Endothelial cell of umbilical vein (primary cell): ENCODE measurements at places on chromosomes 6 and 20. TPM values are rescaled to one million over a fixed set of nuclear protein-coding genes. Genes with fewer than 3 reads are reported as not detected.

Gene CYP24A1
- not detected in 2 replicates for total RNA-seq

- H3K27ac ChIP-seq, result no peak overlapping the region
- H3K4me3 ChIP-seq, result no peak overlapping the region
- DNase-seq, result no peak
- no peaks in the 10 kb centered on the region for H3K27me3 ChIP-seq
- no peaks in the 10 kb centered on the region for H3K36me3 ChIP-seq
- H3K4me1 ChIP-seq, result peaks cover 12% of the 10 kb centered on the region
Observed at GRCh38 chr20:48624315-48625020, 203.3 kb downstream of the PREX1 start.

Gene CFB
- 0.51 and 1.5 TPM in 2 replicates for total RNA-seq

- no peak overlapping the region for H3K27ac ChIP-seq
- no peak overlapping the region for H3K4me3 ChIP-seq
- no peak for DNase-seq
- peaks cover 7% of the 10 kb centered on the region for H3K4me1 ChIP-seq
Observed at GRCh38 chr6:157668009-157668401, 155.0 kb upstream of the SNX9 start.

DNA sequence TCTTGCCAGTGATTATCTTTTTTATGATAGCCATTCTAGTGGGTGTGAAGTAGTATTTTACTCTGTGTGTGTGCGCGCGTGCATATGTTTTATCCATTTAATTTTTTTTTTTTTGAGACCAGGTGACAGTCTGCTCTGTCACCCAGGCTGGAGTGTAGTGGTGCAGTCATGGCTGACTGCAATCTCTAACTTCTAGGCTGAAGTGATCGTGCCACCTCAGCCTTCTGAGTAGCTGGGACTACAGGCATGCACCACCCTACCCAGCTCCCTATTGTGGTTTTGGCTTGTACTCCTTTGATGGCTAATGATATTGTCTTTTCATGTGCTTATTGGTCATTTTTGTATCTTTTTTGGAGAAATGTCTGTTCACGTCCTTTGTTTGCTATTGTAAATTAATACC lies 33.3 kb downstream of the ITCH start:
- no peak for DNase-seq
- H3K27me3 ChIP-seq, result no peaks in the 10 kb centered on the region
- H3K4me1 ChIP-seq, result peaks cover 2% of the 10 kb centered on the region
- H3K36me3 ChIP-seq, result peaks cover 7% of the 10 kb centered on the region
- H3K27ac ChIP-seq, result no peak overlapping the region
- H3K4me3 ChIP-seq, result no peak overlapping the region

Gene SLC44A4
- total RNA-seq, result 0.12 and 0.84 TPM in 2 replicates

Gene SNX14
- total RNA-seq, result 64.9 and 74.3 TPM in 2 replicates

Gene CCN6
- not detected in 2 replicates for total RNA-seq

GRCh38 chr6:143160015-143160414 lies 99.3 kb downstream of the AIG1 start:
- H3K36me3 ChIP-seq, result no peaks in the 10 kb centered on the region
- no peak overlapping the region for H3K4me3 ChIP-seq
- no peaks in the 10 kb centered on the region for H3K4me1 ChIP-seq
- no peak for DNase-seq
- H3K27me3 ChIP-seq, result no peaks in the 10 kb centered on the region
- H3K27ac ChIP-seq, result no peak overlapping the region

DNA sequence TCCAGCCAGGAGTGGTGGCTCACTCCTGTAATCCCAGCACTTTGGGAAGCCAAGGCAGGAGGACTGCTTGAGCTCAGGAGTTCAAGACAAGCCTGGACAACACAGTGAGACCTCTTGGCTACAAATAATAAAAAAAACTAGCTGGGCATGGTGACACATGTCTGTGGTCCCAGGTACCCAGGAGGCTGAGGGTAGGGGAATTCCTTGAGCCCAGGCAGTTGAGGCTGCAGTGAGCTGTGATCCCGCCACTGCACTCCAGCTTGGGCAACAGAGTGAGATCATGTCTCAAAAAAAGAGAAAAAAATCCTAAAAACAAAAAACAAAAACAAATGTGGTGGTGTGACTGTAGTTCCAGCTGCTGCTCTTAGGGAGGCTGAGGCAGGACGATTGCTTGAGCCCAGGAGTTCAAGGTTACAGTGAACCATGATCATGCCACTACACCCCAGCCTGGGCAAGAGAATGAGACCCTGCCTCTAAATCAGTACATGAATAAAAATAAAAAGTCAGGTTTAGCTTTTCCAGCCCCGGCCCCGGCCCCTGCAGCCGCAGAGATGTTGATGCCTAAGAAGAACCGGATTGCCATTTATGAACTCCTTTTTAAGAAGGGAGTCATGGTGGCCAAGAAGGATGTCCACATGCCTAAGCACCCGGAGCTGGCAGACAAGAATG lies 13.5 kb upstream of the SNRPC start:
- H3K36me3 ChIP-seq, result no peaks in the 10 kb centered on the region
- no peak for DNase-seq
- no peak overlapping the region for H3K27ac ChIP-seq
- no peaks in the 10 kb centered on the region for H3K27me3 ChIP-seq
- no peak overlapping the region for H3K4me3 ChIP-seq

DNA sequence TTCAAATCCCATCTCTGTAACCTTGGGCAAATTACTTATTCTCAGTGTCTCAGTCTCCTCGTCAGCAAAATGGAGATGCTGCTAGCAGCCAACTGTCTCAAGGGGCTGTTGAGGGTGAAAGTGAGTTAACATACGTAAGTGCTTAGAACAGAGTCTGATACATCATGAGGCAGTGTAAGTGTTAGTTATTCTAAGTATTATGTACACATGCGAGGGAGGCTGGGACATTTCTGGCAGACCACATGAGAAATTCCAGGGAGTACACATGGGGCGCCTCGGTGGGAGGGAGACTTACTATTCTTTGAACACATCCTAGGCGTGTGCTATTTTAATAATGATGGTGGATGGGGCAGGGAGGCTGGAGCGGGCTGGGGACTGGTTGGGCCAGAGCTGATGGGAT lies 99.1 kb downstream of the DLGAP4 start:
- H3K27ac ChIP-seq, result no peak overlapping the region
- no peaks in the 10 kb centered on the region for H3K36me3 ChIP-seq
- H3K27me3 ChIP-seq, result peaks cover 19% of the 10 kb centered on the region
- DNase-seq, result no peak

Gene ARHGAP18
- 86.1 and 111 TPM in 2 replicates for total RNA-seq

Gene MKKS
- 10.5 and 11.1 TPM in 2 replicates for total RNA-seq

GRCh38 chr6:334536-335510 lies 42.5 kb downstream of the DUSP22 start:
- no peaks in the 10 kb centered on the region for H3K36me3 ChIP-seq
- H3K27ac ChIP-seq, result no peak overlapping the region
- DNase-seq, result no peak
- no peak overlapping the region for H3K4me3 ChIP-seq

DNA sequence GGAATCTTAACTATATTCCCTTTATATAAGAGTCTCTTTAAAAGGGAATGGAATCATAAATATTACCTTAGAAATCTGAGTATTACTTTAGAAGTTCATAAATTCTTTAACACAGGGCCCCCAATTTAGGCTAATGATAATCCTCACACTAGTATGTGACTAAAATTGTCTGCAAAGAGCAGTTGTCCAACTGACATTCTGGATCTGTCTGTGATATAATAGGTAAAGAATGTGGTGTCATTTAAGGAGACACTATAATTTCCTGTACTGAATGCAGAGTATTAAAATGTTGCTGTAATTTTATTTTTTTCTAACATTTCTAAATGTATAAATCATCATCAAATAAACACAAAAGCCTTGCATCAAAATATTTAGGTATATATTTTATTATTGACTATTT lies 128.5 kb upstream of the DST start:
- H3K4me3 ChIP-seq, result no peak overlapping the region
- no peaks in the 10 kb centered on the region for H3K36me3 ChIP-seq
- peaks cover 32% of the 10 kb centered on the region for H3K4me1 ChIP-seq
- DNase-seq, result no peak
- no peak overlapping the region for H3K27ac ChIP-seq

DNA sequence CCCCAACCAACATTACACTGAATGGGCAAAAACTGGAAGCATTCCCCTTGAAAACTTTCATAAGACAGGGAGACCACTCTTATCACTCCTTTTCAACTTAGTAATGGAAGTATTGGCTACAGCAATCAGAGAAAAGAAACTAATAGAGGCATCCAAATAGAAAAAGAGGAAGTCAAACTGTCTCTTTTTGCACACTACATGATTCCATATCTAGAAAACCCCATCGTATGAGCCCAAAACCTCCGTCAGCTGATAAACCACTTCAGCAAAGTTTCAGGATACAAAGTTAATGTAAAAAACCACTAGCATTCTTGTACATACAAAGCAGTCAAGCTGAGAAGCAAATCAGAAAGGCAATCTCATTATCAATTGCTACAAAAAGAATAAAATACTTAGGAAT lies 580.4 kb upstream of the PTCHD4 start:
- no peak overlapping the region for H3K27ac ChIP-seq
- H3K27me3 ChIP-seq, result no peaks in the 10 kb centered on the region
- H3K4me3 ChIP-seq, result no peak overlapping the region
- H3K36me3 ChIP-seq, result no peaks in the 10 kb centered on the region
- H3K4me1 ChIP-seq, result no peaks in the 10 kb centered on the region

- H3K36me3 ChIP-seq, result no peaks in the 10 kb centered on the region
- DNase-seq, result no peak
- no peak overlapping the region for H3K27ac ChIP-seq
- no peaks in the 10 kb centered on the region for H3K27me3 ChIP-seq
- H3K4me3 ChIP-seq, result no peak overlapping the region
Observed at GRCh38 chr20:53294804-53295203, 298.8 kb downstream of the ZNF217 start.

GRCh38 chr20:37376324-37376723 lies 30.4 kb downstream of the SRC start:
- no peak overlapping the region for H3K27ac ChIP-seq
- H3K36me3 ChIP-seq, result peaks cover 3% of the 10 kb centered on the region
- no peak for DNase-seq
- no peaks in the 10 kb centered on the region for H3K27me3 ChIP-seq

DNA sequence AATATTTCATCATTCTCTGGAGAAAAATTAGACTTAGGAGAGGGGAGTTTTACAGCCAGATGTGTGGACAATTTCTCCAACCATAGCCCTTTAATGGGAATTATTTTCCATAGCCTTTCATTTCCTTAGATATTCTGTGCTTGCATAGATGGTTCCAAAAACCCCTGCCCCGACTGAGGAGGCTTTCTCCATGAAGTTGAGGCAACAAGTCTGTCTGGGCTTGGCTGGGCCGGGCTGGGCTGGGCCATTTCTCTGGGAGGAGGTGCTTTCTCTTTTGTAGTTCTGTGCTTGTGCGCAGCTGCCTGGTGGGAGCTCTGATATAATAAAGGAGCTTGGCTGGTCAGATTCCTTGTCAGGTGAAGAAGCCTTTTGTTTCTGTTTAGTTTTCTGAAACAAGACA lies 71.4 kb downstream of the SOBP start:
- no peak overlapping the region for H3K4me3 ChIP-seq
- no peak for DNase-seq
- H3K27ac ChIP-seq, result no peak overlapping the region

Gene ZNF311
- 0.35 and 0.55 TPM in 2 replicates for total RNA-seq
